ENCODE measurements at places on chromosomes 1 and 21.

DNA sequence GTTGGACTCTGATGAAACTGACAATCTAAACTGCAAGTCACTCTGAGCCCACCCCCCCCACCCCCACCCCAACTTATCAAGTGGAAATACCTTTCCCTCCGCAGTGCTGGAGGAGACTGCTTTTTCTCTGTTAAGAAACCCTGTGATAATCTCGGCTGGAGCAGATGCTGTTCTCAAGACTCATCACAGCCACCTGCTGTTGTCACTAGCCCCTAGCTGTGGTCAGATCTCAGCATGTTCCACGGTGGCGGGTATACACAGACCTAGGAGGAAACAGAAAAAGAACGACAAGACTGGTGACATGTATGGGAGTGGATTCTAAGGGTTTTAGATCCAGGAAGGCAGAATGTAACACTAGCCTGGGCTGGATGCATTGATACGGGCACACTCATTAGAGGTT lies 2.3 kb downstream of the ACTL8 start:
- DNase-seq: no peak

- DNase-seq: no peak
Measured at GRCh38 chr1:85411567-85412305, 53.2 kb downstream of the DDAH1 start.

DNA sequence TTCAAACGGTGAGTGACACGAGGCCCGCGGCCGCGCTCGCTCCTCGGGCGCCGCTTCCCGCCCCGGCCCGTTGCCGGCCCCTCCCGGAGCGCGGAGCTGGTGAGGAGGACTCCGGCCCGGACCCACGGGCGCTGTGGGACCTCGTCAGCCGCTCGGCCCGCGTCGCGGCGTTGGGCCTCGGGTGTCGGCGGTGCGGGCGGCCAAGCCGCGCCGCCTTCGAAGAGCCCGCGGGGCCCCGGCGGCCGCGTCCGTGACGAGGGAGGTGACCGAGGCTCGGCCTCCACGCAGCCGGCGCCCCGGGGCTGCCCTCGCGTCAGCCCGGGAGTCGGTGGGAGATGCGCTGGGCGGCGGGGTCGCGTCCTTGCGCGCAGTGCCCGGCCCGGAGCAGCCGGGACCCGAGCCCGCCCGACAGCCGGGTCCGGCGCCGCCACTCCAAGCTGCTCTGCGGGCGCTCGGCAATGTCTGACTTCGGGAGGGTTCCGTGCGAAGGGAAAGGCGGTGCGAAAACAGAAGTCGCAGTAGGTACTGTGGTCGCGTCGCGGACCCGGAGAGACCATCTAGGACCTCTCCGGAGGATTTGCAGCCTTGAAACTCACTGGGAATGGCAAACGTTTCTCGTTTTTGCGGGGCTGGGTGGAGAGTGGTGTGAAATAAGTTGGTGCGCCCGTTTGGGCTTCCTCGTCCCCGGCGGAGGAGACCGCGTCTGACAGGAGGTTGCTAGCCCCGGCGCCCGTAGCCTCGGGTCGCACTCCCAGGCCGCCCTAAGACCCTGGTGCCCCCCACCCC lies 829 bp downstream of the SPEN start:
- DNase-seq: peak; percentile 5

GRCh38 chr1:121566346-121566745 lies 381.6 kb downstream of the SRGAP2C start:
- no peak for DNase-seq

DNA sequence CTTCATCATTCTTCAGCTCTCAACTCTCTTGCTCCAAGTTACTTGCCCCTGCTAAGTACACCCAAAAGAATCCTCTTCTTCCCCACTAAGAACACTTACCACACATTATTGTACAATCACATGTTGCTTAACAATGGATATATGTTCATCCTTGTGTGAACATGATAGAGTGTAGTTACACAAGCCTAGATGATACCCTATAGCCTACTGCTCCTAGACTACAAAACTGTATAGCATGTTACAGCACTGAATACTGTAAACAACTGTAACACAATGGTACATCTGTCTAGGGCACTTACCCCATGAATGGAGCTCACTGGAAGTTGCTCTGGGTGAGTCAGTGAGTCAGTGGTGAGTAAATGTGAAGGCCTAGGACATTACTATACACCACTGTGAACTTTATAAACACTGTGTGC lies 77.4 kb downstream of the RERE start:
- DNase-seq: no peak

GRCh38 chr1:218324226-218324580 lies 20.9 kb upstream of the TGFB2 start:
- no peak for DNase-seq

GRCh38 chr21:16418642-16419041 lies 688.9 kb downstream of the USP25 start:
- no peak for DNase-seq

GRCh38 chr1:90710579-90711536 lies 6.2 kb downstream of the BARHL2 start:
- no peak for DNase-seq

DNA sequence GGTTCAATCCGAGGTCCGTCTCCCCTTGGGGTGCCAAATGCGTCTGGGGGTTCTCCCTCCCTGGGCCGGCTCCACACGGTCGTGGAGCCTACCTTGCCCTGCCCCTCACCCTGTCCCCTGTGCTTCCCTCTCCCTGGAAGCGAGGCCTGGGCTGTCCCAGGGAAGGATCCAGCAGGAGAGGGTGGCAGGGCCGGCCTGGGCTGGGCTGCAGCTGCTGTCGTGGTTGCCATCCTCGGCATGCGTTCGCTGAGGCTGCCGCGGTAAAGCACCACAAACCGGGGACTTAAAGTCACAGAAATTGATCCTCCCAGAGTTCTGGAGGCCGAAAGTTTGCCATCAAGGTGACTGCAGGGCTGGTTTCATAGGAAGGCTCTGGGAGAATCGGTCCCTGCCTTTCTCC lies 123.0 kb upstream of the TMPRSS2 start:
- DNase-seq: no peak

All from hypothalamus (tissue), 51 donors.